T-helper 17 cell (primary cell): ENCODE measurements at places on chromosomes 2 and 18. TPM values are rescaled to one million over a fixed set of nuclear protein-coding genes. Genes with fewer than 3 reads are reported as not detected.

DNA sequence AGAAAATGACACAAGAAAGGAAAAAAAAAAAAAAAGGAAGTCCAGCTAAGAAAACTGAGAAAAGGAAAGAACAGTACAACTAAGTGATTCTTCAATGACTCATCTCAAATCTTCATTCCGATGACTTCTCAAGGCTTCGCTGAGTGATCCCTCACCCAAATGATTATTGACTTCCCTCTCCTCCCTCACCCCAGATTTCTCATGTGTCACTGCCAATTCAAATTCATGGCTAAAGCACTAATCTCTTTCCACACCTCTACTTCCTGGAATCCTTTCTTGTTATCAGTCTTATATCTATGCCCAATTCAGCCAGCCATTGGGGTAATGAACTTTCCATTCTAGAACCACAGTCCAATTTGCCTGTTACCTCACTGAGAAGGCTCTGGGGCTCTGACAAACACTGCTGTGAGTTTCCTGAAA, 7.2 kb upstream of the ABCB11 start:
- H3K27me3 ChIP-seq = no peaks in the 10 kb centered on the region
- DNase-seq = no peak

The RMDN2 gene
- 3.4 TPM for total RNA-seq

DNA sequence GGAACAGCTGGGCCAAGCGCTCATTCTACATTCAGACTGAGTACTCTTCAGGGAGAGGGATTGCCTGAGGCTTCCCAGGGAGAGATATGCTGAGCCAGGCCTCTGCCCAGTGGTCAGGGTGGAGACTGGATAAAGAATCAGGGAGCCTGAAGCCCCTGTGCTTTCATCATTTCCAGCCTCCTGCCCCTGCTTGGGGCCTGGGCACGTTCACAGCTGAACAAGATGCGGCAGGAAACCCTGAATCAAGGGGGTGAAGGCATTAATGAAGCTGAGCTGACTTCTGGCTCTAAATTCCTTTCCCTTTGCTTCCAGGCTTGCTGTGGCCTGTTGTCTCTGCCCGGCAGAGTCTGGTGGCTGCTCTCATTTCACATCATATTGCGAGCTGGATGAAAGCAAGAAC, 35.0 kb downstream of the RPL37A start:
- H3K27me3 ChIP-seq = peaks cover 34% of the 10 kb centered on the region
- DNase-seq = no peak

DNA sequence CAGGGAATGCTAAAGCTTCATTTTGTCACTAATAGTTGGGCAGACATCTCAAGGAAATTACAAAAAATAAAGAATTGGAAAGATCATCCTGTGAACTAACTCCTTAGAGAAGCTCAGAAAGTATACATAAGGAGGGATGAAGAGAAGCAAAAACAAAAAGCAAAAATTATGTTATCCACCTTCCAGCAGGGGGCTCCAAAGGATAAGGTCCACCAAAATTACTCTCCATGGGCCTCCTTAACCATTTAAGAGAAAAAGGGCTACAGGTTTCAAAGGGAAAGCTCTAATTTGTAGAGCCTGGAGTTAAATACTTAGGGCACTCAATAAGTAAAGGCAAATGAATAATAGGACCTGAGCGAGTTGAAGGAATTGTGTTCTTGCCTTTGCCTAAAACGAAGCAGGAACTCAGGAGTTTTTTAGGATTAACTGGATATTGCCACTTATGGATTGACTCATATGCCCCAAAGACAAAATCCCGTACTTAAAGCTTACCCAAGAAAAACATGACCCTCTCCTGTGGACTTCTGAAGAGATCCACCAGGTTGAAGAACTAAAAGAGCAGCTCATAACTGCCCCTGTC, 1167.9 kb downstream of the DSC3 start:
- no peak for DNase-seq
- no peak overlapping the region for H3K27ac ChIP-seq
- H3K36me3 ChIP-seq = no peaks in the 10 kb centered on the region
- no peak overlapping the region for H3K4me3 ChIP-seq

The PLB1 gene
- total RNA-seq = 2.2 TPM

DNA sequence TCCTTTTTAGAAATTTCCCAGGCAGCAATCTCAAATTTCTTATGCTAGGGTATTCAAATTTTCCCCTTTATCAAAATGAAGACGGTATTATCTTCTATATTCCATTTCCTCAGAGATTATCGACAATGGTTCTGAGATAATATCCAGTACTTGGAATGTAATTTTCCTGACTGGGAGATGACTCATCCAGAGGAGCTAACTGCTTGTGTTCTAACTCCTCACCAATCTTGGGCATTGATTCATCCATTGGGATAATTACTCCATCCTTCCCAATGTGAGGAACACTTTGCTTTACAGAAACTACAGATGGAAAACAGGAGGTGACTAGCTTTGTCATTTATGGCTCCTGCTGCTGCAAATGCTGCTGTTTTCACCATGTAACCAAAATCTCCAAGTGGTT, 239.4 kb upstream of the LYPD1 start:
- H3K27me3 ChIP-seq = no peaks in the 10 kb centered on the region
- no peaks in the 10 kb centered on the region for H3K4me1 ChIP-seq
- H3K4me3 ChIP-seq = no peak overlapping the region
- no peak for DNase-seq

GRCh38 chr2:84236288-84236687, 222.8 kb downstream of the SUCLG1 start:
- no peaks in the 10 kb centered on the region for H3K4me1 ChIP-seq
- no peak overlapping the region for H3K27ac ChIP-seq
- H3K4me3 ChIP-seq = no peak overlapping the region
- DNase-seq = no peak
- H3K27me3 ChIP-seq = peaks cover 7% of the 10 kb centered on the region
- H3K36me3 ChIP-seq = no peaks in the 10 kb centered on the region

- H3K4me1 ChIP-seq = no peaks in the 10 kb centered on the region
- no peak for DNase-seq
- H3K27me3 ChIP-seq = no peaks in the 10 kb centered on the region
- peaks cover 2% of the 10 kb centered on the region for H3K36me3 ChIP-seq
- no peak overlapping the region for H3K27ac ChIP-seq
- H3K4me3 ChIP-seq = no peak overlapping the region
These were observed 80.9 kb upstream of the POU3F3 start for GRCh38 chr2:104772996-104773395.

DNA sequence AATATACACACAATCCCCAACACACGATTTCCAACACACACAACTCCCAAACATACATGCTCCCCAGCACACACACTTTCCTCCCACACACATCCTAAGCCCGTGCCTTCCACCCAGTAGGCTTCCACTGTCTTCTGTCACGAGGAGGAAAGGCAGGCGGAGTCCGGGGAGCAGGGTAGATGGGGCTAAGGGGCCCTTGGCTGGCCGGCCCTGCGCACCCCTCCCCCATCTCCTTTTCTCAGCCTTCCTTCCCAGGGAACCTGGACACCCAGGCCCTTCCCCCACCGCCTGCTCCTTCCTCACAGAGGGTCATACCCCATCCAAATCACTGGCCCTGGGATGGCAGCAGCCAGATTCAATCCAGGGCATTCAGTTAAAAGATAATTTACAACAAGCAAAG, 3.4 kb upstream of the PDCD1 start:
- H3K36me3 ChIP-seq = peaks cover 12% of the 10 kb centered on the region
- H3K4me1 ChIP-seq = peaks cover 51% of the 10 kb centered on the region
- peak overlapping the region; percentile 88 for H3K27ac ChIP-seq
- DNase-seq = no peak
- H3K27me3 ChIP-seq = peaks cover 22% of the 10 kb centered on the region

GRCh38 chr2:88638123-88638650, 10.9 kb upstream of the EIF2AK3 start:
- no peaks in the 10 kb centered on the region for H3K36me3 ChIP-seq
- no peak for DNase-seq
- no peaks in the 10 kb centered on the region for H3K4me1 ChIP-seq
- H3K27me3 ChIP-seq = peaks cover 6% of the 10 kb centered on the region
- no peak overlapping the region for H3K4me3 ChIP-seq

The ACVR2A gene
- total RNA-seq = 14.3 TPM

The FAP gene
- total RNA-seq = not detected

DNA sequence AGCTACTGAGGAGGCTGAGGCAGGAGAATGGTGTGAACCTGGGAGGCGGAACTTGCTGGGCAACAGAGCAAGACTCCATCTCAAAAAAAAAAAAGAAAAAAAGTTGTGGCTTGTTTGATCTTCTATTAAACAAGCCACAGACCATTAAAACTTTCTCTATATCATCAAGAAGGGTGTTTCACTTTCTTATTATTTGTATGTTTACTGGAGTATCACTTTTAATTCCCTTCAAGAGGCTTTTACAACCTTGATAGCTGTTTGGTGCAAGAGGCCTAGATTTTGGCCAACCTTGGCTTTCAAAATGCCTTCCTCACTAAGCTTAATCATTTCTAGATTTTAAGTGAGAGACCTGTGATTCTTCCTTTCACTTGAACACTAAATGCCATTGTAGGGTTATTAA, 339.1 kb downstream of the TSN start:
- no peaks in the 10 kb centered on the region for H3K36me3 ChIP-seq
- no peak for DNase-seq
- peaks cover 26% of the 10 kb centered on the region for H3K27me3 ChIP-seq
- no peak overlapping the region for H3K4me3 ChIP-seq
- H3K27ac ChIP-seq = no peak overlapping the region

DNA sequence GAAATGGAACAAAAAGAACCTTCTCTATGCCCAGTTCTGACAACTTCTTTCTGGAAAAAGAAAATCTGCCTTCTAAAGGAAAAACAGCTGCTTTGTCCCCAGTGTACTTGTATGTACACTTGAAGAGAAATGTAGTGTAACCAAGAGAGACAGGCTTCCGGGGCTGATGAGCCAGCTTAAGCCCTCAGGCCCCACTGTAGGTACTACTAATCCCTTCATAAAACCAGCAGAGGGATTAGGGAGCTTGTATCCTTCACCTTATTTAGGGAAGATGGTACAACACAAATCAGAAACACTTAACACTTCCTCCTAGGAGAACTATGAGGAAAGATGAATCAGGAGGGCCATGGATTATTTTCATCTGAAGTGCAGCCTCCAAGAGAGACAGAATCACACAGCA, 18.8 kb upstream of the SUCLG1 start:
- H3K27me3 ChIP-seq = no peaks in the 10 kb centered on the region
- H3K4me3 ChIP-seq = no peak overlapping the region
- peaks cover 4% of the 10 kb centered on the region for H3K36me3 ChIP-seq
- no peak overlapping the region for H3K27ac ChIP-seq
- DNase-seq = no peak
